ENCODE measurements at places on chromosomes 3 and 15. TPM values are rescaled to one million over a fixed set of nuclear protein-coding genes. Genes with fewer than 3 reads are reported as not detected.

The LDHAL6B gene
- total RNA-seq: not detected

DNA sequence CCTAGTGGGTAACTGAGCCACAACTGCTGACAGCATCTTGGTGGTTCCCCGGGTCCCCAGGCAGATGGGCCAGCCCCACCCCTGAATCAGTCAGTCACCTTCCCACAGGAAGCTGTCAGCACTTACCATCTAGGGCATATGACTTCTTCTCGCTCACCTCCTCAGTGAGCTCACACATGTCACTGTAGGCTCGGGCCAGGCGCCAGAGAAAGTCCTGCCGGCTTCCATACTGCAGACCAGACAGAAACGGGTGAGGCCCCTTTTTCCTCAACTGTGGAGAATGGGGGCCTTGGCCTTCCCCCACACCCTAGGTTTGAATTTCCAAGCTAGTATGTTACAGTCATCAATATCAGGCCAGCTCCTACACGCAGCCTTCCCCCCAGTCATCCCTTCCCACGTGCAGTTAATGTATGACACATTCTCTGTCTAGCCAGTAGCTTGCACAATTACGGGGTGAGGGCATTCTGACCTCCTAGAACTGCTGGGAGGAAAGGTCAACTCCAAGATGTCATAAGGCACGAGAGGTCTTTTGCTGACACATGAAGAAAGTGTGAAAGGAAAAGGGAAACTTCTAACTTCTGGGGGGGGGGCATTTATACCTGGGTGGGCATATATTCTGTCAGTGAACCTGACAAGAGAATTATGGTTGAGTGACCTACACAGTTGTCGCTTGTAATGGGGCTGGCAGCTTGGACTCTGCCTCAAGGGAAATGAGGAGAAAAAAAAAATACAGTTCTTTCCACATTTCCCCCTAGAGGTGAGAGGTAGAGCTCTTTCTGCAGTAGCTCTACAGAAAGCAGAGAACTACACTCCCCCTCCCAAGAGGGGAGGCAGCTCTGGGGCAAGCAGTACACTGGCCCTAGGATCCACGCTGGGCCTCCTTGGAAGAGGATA is 10.9 kb downstream of the RMDN3 start:
- DNase-seq: no peak

- DNase-seq: no peak
Measured at GRCh38 chr3:143045639-143046038, 44.3 kb downstream of the U2SURP start.

DNA sequence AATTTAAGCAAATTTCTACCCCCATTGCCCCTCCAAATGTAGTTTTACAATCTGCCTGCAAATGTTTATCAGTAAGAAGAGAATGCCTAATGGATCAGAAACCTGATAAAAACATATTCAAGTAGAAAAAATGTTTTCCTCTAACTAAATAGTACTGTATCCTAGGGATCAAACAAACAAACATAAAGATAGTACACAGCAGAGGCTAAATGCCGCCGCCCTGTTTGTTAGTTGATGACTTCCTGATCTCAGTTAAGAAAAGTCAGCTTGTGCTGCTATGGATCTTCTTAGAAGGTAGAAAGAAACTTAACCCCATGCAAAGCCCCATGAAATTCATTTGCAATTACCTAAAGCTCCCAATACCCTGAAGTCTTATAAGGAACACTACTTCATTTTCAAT is 387.3 kb upstream of the THBS1 start:
- no peak for DNase-seq

DNA sequence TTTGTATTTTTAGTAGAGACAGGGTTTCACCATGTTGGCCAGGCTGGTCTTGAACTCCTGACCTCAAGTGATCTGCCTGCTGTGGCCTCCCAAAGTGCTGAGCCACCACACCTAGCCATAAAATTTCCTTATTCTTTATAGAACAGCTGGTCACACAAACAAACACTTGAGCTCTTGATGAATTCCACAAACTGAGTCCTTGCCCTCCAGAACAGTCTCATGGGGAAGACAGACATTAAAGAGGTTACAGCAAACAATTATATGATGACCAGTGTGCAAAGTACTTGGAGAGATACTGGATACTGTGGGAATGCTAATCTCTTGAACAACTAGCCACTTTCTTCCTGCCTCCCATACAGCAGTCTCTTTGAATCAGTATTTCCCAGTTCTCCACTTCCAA is 7.5 kb upstream of the ATP11B start:
- no peak for DNase-seq

The TMEM207 gene
- not detected for total RNA-seq

- DNase-seq: no peak
Measured at GRCh38 chr3:172069478-172069877, 30.1 kb downstream of the FNDC3B start.

The CHRD gene
- total RNA-seq: 11.4 TPM

- DNase-seq: no peak
Measured at GRCh38 chr3:5016211-5017161, 37.2 kb downstream of the BHLHE40 start.

The LYZL4 gene
- not detected for total RNA-seq

- no peak for DNase-seq
Measured at GRCh38 chr3:86949850-86950249, 41.1 kb downstream of the VGLL3 start.

GRCh38 chr3:65963787-65964677 is 74.7 kb downstream of the MAGI1 start:
- no peak for DNase-seq

DNA sequence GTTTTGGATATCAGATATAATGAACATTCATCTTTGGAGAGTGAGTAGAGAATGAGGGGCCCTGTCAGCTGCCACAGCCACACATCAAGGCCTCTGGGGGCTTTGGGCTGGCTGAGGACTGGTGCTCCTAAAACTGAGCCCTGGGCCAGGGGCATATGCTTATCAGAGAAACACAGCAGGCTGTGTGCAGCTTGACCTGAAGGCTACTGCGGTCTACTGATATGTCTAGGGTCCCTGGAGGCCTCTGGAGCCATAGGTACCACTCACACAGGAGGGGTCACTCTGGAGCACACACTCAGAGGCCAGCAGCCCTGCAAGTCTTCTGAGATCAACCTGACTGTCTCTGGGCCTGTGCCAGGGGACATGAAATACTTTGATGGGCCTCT is 7.6 kb downstream of the TF start:
- no peak for DNase-seq

DNA sequence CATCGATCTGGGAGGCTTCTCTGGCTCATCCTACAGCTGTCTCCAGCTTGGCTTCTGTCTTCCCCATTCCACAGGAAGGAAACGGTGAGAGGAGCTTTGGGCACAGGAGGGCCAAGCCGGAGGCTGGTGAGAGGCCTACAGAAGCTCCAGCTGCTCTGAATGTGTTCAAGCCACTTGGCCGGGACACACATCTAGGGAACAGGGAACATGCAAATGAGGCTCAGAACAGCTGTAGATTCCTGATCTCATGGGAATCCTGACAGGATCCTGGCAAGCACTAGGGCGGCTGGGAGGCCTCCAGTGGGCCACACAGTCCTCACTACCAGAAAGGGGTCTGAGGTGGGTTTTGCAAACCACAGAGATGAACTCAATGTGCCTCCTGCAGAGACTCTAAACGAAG is 13.7 kb downstream of the SEMA5B start:
- peak; percentile 49 for DNase-seq

The ACVR2B gene
- total RNA-seq: 16.5 TPM

GRCh38 chr3:123348471-123349200 is 100.3 kb downstream of the ADCY5 start:
- DNase-seq: no peak

DNA sequence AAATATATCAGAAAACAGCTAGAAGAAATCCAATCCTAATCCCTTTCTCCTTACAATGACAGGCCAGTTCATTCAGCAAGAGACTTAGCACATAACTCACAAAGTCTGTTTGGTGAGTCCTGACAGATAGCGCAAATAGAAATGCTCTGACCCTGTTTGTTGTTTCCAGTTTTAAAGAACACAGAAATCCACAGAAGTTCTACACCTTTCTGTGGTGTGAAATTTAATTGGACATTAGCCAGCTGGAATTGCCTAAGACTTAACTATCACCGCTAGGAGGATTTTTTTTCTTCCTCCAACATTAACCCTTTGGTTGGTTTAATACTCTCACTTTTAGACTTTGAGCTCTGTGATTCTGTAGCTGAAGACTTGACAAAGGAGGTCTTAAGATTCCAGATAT is 30.8 kb downstream of the HDC start:
- DNase-seq: no peak

DNA sequence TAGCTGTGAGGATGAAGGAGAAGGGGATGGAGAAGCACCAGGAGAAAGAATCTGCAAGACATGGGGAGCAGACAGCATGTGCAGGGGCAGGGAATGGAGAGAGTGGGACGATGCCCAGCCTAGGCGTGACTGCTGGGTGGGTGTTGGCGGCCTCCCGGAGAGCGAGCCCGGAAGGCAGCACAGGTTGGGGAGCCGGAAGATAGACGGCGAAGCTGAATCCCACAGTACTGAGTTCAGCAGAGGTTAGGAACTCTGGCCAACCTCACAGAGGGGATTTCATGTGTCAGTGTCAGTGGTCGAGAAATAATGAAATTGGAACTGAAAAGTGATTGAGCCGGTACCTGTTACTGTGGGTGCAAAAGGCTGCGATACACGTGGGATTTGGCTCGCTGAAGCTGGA is 55.2 kb downstream of the PXYLP1 start:
- no peak for DNase-seq

The CYP8B1 gene
- total RNA-seq: not detected

- DNase-seq: no peak
Measured at GRCh38 chr15:93866948-93867347, 364.4 kb upstream of the MCTP2 start.

DNA sequence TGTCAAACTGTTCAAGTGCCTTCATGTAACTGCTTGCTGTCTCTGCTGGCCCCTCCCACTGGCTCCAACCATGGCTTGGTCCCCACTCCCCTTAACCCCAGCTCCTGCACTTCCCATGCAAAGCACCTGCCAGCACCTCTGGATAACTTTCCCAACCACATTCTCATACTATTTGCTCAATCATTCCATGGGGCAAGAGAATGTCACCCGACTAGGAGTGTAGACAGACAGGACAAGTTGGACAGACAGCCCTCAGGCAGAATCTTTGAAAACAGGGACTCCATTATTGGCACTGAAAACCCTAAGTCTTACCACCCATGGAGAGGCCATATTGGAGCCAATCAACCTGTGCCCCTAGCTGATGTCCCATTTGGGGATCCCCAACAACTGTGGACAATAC is 246.5 kb downstream of the RPLP1 start:
- no peak for DNase-seq

GRCh38 chr3:115423170-115423569 is 200.1 kb upstream of the GAP43 start:
- no peak for DNase-seq

DNA sequence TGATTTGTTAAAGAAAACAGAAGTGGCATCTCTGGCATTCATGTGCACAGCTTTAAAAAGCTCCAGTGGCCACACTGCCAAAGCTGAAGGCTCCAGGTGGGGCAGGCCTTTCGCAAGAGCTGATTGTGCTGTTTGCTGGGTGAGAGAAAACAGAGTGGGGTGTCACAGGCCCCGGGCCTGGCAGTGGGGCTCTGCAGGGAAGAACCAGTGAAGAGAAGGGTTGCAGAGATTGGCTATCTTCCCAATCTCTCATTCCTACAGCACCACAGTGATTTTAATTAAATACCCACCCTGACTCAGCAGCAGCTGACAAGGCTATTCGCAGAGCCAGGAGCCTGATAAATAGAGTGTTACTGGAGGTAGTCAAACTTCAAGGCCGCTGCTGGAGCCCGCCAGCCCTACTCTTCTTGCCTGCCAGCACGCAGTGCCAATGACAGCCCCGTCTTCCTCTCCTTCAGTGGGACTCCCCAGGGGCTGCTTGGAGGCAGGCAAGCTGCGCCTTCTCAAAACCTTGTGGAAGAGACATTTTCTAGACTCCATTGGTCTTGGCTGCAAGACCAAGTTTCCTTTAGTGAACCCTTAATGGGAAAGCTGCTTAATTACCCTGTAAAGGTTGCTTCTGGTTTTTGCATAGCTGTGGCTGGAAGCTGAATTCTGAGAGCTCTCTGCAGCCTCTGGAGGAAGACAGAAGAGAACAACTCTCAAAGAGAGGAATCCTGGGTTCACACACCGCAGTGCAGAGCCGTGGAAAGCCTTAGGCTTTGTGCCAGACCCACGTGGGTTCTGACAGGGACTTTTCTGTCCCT is 225.8 kb upstream of the SLCO3A1 start:
- DNase-seq: peak; percentile 35

All from spinal cord (tissue), 10 donors.